ENCODE measurements at places on chromosomes 7 and 10.
A peak's percentile ranks its signal among the peaks of the same experiment; 100 is the strongest.

DNA sequence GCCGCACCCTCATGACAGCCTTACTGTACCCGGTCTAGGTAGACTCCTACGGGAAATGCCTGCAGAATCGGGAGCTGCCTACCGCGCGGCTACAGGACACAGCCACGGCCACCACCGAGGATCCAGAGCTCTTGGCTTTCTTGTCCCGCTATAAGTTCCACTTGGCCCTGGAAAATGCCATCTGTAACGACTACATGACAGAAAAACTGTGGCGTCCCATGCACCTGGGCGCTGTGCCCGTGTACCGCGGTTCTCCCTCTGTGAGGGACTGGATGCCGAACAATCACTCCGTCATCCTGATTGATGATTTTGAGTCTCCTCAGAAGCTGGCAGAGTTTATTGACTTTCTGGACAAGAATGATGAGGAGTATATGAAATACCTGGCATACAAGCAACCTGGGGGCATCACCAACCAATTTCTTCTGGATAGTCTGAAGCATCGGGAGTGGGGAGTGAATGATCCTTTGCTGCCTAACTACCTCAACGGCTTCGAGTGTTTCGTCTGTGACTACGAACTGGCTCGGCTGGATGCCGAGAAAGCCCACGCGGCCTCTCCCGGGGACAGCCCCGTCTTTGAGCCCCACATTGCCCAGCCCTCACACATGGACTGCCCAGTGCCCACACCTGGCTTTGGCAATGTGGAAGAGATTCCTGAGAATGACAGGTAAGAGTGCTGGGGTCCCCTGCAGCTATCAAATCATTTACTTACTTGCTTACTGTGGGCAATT lies 8.5 kb upstream of the CHCHD1 start:
- DNase-seq = no peak

DNA sequence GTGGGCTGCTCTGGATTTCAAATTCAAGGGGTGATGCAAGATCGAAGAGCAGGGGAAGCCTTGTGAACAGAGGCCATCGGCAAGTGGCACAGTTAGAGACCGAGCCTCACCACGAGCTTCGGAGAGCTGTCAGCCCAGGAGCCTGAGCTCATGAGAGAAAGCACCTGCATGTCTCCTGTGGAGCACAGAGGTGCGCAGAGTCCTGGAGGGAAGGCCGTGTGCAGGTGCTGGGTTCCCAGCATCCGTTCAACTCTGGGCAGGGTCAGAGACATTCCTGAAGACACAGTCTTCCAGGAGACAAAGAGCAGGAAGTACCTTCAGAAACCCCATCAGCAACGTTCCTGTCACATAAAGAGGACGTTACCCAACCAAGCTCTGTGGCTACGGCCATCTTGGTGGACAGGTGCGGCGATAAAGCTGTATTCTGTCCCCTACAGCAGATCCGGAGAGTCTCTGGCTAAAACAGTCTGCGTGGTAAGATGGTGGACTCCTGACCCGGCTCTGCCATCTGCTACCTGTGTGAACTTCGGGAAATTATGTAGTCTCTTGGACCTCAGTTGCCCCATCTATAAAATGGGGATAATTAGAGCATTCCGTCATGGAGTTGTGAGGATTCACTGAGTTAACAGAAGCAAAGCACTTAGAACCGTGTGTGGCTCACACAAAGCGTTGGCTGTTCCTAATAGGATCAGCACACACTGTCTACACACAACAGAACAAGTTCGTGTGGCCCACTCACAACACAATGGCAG lies 40.6 kb downstream of the NOD1 start:
- DNase-seq = no peak

- no peak for DNase-seq
Observed at GRCh38 chr7:157834501-157835163, 497.8 kb downstream of the DNAJB6 start.

- no peak for DNase-seq
Observed at GRCh38 chr10:49304137-49304536, 5.2 kb downstream of the C10orf71 start.

- peak; percentile 81 for DNase-seq
Observed at GRCh38 chr10:2851566-2851965, 215.8 kb upstream of the PFKP start.

Data from NCI-H1092 (cell line).